Activated CD4-positive, alpha-beta memory T cell treated with anti-CD3 and anti-CD28 coated beads for 36 hours (primary cell): ENCODE measurements at places on chromosomes 7 and 10.
A peak's percentile ranks its signal among the peaks of the same experiment; 100 is the strongest.

- DNase-seq = no peak
Observed at GRCh38 chr7:68449099-68449498, 1149.2 kb upstream of the AUTS2 start.

DNA sequence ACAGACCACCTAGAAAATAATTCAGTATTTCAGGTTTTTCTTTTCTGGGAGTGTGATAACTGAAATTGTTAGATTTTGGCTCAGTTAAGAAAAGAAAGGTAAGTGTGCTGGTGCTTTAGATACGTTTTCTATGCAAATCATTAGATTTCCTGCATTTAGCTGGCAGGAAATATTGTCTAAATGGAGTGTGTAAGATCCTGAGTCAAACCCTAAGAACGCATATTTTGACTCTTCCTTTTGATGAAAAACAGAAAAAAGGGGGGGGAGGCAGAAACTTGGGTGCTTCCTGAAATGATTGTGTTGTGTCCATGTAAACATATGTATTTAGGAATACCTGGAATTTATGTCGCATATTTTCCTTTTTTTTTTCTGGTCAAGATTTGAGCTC, 1.2 kb downstream of the GRK5 start:
- no peak for DNase-seq

DNA sequence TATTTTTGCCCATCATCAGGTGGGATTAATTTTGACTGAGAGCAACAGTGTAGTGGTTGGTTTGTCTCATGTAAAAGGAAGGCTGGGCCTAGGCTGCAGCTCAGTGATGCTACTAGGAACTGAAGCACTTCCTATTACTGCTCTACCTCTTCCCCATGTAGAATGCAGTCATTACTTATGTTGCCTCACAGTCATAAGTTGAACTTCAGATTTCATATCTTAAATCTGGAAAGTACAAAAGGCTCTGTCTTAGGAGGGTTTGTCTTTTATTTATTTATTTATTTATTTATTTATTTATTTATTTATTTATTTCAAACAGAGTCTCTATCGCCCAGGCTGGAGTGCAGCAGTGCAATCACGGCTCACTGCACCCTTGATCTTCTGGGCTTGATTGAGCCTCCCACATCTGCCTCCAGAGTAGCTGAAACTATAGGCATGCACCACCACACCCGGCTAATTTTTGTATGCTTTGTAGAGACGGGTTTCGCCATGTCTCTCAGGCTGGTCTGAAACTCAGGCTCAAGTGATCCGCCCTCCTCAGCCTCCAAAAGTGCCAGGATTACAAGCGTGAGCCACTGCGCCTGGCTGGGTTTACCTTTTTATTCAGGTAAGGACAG, 721.7 kb upstream of the GALNT17 start:
- DNase-seq = no peak

GRCh38 chr7:151769188-151769821, 107.6 kb downstream of the PRKAG2 start:
- peak; percentile 61 for DNase-seq

DNA sequence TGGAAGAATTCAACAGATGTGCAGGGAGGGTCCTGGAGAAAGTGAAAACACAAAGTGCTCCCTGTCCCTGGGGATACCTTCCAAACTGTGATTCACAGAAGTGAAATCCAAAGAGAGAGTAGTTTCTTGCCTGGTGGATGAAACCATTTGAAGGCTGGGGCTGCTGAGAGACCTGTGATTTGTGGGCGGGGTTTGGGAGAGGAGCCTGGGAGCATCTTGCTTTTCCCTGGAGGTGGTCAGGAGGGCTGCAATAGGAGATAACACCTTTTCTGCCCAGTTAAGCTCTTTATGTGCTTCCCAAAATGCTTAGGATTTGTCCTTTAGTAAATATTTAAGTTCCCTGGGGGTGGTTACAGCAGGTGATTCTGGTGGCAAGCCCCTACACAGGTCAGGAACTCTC, 105.3 kb upstream of the TPK1 start:
- DNase-seq = no peak

- DNase-seq = no peak
Observed at GRCh38 chr10:9211228-9211627, 1156.7 kb downstream of the GATA3 start.

GRCh38 chr10:122171302-122172075, 99.6 kb upstream of the BTBD16 start:
- DNase-seq = no peak

DNA sequence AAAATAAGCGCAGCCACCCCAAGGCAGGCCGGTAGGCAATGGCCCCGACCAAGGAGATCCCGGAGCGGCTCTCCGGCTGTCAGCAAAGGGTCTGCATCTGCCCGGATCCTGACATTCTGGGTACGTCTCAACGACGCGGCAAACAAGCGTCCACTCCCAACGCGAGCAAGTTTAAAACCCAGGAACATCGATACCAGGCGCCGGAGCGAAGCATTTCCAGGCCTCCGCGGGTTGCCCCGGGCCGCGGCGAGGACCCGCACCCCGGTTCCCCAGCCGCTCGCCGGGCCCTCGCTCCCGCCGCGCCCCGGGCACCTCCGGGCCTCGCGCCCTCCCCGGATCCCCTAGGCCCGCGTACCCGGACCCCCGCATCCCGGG, 453 bp downstream of the URGCP start:
- peak; percentile 37 for DNase-seq

GRCh38 chr7:157488281-157488680, 151.5 kb downstream of the DNAJB6 start:
- DNase-seq = no peak

- no peak for DNase-seq
Observed at GRCh38 chr10:64534616-64535015, 1013.4 kb downstream of the REEP3 start.
